Gastroesophageal sphincter (tissue), 4 donors: ENCODE measurements at places on chromosomes 1 and 21.

- no peak for ATAC-seq
Observed at GRCh38 chr1:228446852-228447251, 30.2 kb upstream of the TRIM17 start.

GRCh38 chr1:69491416-69491815 lies 76.3 kb upstream of the LRRC7 start:
- ATAC-seq = no peak

DNA sequence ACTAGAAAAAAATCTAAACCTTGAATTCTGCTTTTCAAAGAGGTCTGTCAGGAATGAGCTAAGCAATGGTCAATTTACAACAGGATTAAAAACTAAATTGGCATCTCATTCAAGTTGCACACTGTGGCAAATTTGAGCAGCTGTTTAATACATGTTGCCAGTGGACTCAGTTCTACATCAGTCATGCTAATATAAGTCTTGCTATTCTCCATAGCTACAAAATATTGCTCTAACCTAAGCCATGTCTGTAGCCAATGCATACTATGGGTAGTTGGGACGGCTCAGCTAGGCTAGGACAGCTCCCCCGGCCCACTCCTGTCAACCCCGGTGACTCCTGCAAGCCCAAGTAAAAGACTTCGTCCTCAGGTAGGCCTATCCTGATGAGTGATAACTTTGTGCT lies 10.9 kb upstream of the VAV3 start:
- ATAC-seq = no peak

DNA sequence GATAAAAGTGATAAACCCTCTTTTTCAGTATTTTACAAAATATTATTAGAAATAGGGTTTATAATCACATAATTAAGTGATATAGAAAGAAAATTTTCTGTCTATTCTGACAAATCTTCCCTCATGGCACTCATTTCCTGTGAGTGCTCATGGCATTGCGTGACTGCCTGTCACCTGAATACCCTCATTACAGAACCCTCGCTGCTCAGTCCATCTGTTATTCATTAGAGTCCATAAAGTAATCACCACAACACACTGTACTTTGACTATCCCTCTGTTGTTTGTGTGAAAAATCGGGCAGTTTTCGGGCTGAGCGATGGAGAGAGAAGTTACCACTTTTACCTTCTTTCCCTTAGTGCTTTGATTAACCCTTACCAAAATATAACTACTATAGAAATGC lies 100.4 kb upstream of the BRINP3 start:
- no peak for ATAC-seq

GRCh38 chr1:29332204-29332603 lies 95.9 kb downstream of the PTPRU start:
- ATAC-seq = no peak

GRCh38 chr1:11530731-11531311 lies 51.9 kb downstream of the DISP3 start:
- no peak for ATAC-seq

GRCh38 chr1:199308349-199308846 lies 669.6 kb downstream of the PTPRC start:
- ATAC-seq = no peak

DNA sequence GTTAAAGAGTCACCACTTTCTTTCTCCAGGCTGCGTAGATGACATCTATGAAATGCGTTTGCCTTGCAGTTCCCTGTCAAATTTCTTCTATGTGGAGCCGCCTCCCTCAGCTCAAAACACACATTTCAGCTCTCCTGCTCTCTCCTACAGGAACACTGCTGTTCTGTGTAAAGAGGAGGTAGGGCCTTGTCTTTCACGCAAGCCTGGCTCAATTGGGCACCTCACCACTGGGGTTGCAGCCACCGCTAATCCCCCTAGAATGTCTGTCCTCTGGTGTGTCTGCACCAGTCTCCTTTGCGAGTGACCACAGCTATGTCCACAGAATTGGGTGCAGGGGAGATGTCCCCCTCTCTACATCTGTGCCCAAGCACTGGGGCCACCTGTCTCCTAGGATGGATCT lies 31.8 kb upstream of the CFHR4 start:
- ATAC-seq = no peak

DNA sequence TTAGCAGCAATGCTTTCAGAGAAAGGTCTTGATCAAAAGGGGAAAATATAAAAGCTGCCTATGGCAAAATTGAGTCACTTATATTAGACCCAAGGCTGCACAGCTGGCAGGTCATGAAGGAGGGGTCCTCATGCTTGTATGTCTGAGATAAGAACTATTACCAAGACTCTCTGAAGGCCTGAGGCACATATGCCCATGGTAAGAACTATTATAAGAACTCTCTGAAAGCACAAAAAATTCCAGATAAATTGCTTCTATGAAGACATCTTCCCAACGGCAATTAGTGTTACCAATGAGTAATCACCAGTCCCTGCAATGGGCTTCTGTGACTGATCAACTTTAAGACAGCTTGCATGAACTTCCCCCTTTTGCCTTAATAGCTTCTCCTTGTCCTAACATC lies 42.8 kb upstream of the LRIF1 start:
- no peak for ATAC-seq

DNA sequence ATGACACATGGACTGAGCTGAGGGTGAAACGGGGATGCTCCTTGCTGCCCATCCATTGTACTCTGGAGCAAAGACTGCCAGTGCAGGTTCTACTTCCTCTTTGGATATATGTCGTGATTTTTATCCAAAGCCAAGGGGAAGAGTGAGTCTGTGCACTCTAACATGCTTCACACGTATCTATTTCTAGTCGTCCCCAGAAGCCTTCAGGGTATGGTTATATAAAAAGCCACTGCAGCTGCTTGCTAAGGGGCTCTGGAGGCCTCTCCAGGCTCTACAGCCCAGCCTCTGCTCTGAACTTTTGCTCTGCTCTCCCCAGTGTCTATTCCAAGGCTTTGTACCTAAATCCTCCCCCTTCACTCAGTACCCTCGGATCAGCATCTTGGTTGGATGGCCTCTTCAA lies 20.1 kb downstream of the PAFAH2 start:
- ATAC-seq = no peak

GRCh38 chr1:39047374-39048229 lies 21.5 kb downstream of the NDUFS5 start:
- ATAC-seq = peak; percentile 94
